ENCODE measurements at places on chromosomes 6 and 20. TPM values are rescaled to one million over a fixed set of nuclear protein-coding genes. Genes with fewer than 3 reads are reported as not detected.

- H3K4me1 ChIP-seq: peaks cover 3% of the 10 kb centered on the region
- peaks cover under 1% of the 10 kb centered on the region for H3K27me3 ChIP-seq
- H3K27ac ChIP-seq: no peak overlapping the region
- H3K4me3 ChIP-seq: no peak overlapping the region
- DNase-seq: peak; percentile 38
- H3K36me3 ChIP-seq: no peaks in the 10 kb centered on the region
These were observed 4.8 kb downstream of the CST5 start for GRCh38 chr20:23874747-23875146.

- no peaks in the 10 kb centered on the region for H3K27me3 ChIP-seq
- H3K27ac ChIP-seq: no peak overlapping the region
- DNase-seq: no peak
- no peaks in the 10 kb centered on the region for H3K36me3 ChIP-seq
- H3K4me3 ChIP-seq: no peak overlapping the region
These were observed 15.4 kb upstream of the BTBD3 start for GRCh38 chr20:11902285-11902697.

GRCh38 chr6:1130709-1131108 lies 181.2 kb upstream of the FOXQ1 start:
- H3K4me3 ChIP-seq: no peak overlapping the region
- H3K27ac ChIP-seq: no peak overlapping the region
- H3K27me3 ChIP-seq: peaks cover 13% of the 10 kb centered on the region
- DNase-seq: no peak
- H3K36me3 ChIP-seq: no peaks in the 10 kb centered on the region

DNA sequence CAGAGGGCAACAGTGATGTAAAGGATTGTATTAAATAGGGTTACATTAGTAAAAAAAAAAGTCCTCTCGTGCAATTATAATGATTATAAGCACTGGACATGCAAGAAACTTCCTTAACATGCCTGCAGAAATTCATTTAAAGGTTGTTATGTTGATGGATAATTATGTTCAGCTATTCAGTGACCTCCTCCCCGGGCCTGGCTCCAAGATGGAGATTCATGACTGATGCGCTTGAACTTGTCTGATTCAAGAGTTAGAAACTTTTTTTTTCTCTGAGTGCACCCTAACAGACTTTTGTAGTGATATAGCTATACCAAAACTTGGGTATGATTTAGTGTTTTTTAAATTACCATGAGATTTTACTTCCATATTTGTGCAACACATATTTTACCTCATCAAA lies 1170.0 kb upstream of the CITED2 start:
- no peak overlapping the region for H3K4me3 ChIP-seq
- no peak overlapping the region for H3K27ac ChIP-seq
- no peaks in the 10 kb centered on the region for H3K4me1 ChIP-seq
- peaks cover 8% of the 10 kb centered on the region for H3K27me3 ChIP-seq
- no peak for DNase-seq

MMP24 gene
- 0.05 TPM for total RNA-seq

DNA sequence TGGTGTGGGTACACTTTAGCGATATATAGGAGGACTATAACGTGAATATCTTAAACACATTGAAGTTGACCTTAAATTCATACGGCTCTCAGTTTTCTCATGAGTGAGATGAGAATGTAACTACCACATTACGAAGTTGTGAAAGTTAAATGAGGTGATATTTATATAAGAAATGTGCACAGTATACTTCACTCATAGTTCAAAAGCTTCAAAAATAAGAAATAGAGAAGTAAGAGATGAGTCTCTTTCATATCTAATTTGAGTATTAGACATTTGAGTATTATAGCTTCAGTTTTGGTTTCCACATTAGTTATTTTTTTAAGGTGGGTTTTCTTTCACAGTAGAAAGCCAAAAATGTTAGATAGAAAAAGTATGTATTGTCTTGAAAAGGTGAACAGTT lies 183.3 kb downstream of the NKAIN2 start:
- H3K4me1 ChIP-seq: no peaks in the 10 kb centered on the region
- no peaks in the 10 kb centered on the region for H3K27me3 ChIP-seq
- no peaks in the 10 kb centered on the region for H3K36me3 ChIP-seq
- no peak overlapping the region for H3K4me3 ChIP-seq
- DNase-seq: no peak

DNA sequence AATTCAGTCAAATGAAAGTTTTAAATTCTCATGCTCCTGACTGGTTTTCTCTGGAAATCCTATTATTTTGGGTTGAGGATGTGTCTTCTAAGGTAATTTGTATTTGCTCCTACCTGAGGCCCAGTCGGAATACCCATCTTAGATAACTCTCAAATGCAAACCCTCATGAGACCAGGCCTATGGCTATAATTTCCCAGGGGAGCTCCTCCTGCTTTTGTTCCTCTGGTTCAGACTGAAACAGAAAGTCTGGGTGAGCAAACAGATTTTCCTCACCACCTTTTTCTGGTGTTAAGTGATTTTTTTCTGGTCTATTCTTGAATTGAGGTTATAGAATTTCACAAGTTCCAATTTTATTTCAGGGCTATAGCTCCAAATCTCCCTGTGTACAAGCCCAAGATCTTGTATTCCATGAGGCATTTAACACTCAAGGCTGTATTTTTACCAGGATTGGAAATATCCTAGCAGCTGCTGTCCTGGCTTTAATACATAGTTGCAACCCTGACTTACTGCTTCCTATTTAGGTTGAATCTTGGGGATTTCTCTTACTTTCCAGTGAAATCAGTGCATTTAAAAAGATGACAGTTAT lies 169.1 kb upstream of the PTCHD4 start:
- no peaks in the 10 kb centered on the region for H3K36me3 ChIP-seq
- no peak overlapping the region for H3K4me3 ChIP-seq
- DNase-seq: no peak

KIF6 gene
- 0.17 TPM for total RNA-seq

DEFB124 gene
- total RNA-seq: not detected

MACROD2 gene
- total RNA-seq: not detected

Data from activated CD4-positive, alpha-beta T cell treated with anti-CD3 and anti-CD28 coated beads, Interleukin-2, amount 10 ng/mL, durations not matched to agents 24 days and 14 days (primary cell).